ENCODE measurements at places on chromosomes 3 and 15.
A peak's percentile ranks its signal among the peaks of the same experiment; 100 is the strongest.

DNA sequence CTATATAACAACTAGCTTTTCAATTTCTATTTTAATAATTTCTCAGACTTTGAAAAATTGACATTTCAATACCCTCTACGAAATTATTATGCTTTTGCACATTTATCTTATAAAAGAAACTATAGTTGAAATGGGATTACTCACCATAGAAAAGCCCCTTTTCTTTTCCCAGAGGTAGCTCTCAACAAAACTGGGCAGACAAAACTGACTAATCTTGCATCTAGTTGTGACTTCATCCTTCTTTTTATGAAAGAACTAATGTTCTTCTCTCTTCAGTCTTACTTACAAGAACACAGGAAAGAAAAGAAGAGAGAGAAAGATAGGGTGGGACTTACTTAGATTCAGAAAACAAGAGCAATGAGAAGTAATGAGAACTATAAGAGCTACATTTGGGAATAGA lies 61.0 kb downstream of the GPR160 start:
- no peak for DNase-seq
- peaks cover 58% of the 10 kb centered on the region for H3K36me3 ChIP-seq
- no peak overlapping the region for H3K27ac ChIP-seq
- H3K4me1 ChIP-seq, result no peaks in the 10 kb centered on the region
- H3K4me3 ChIP-seq, result no peak overlapping the region

- H3K4me1 ChIP-seq, result no peaks in the 10 kb centered on the region
- H3K27me3 ChIP-seq, result no peaks in the 10 kb centered on the region
- no peak overlapping the region for H3K4me3 ChIP-seq
- H3K36me3 ChIP-seq, result no peaks in the 10 kb centered on the region
These were observed 117.9 kb downstream of the SYNPR start for GRCh38 chr3:63395960-63396359.

DNA sequence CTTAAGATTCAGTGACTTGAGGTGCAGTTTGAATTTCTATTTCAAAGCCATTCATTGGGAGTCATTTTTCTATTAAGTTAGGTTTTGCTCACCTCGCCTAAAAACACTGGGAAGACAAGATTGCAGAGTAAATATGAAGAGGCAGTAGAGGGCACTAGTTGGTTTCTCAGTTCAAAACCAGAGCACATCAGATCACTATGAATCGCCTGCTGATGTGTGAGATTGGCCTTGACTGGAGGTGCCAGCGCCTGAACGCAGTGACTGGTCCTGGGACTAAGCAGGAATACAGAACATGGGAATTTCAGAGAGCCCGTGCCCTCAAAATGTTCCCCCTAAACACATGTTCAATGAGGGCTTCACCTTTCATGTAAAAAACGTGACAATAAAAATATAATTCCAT lies 229.0 kb downstream of the ITPR1 start:
- H3K4me3 ChIP-seq, result no peak overlapping the region
- no peaks in the 10 kb centered on the region for H3K36me3 ChIP-seq
- no peaks in the 10 kb centered on the region for H3K4me1 ChIP-seq
- H3K27ac ChIP-seq, result no peak overlapping the region
- no peak for DNase-seq

GRCh38 chr3:172692751-172693338 lies 18.0 kb downstream of the NCEH1 start:
- H3K36me3 ChIP-seq, result no peaks in the 10 kb centered on the region
- no peak overlapping the region for H3K27ac ChIP-seq
- H3K4me3 ChIP-seq, result no peak overlapping the region

DNA sequence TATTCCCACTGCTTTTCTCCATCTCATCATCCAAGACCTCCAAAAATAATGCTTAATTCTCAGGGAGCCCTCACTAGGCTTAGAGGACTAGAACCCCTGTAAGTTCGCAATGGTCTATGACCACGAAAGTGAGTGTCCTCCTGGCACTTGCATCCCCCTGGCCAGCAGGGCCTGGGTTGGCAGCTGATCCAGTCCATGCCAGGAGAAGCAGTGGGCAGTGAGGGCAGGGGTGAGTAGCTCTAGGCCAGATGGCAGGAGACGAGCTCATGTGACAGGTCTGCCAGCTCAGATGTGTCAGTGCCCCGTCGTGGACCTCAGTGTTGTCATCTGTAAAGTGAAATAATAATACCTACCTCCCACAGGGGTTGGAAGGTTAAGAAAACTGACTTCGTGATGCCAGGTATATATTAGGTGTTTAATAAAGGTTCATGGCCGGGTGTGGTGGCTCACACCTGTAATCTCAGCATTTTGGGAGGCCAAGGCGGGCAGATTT lies 11.1 kb downstream of the GP5 start:
- no peak for DNase-seq
- peaks cover 12% of the 10 kb centered on the region for H3K4me1 ChIP-seq
- H3K27ac ChIP-seq, result no peak overlapping the region
- peaks cover 39% of the 10 kb centered on the region for H3K27me3 ChIP-seq
- H3K4me3 ChIP-seq, result no peak overlapping the region

DNA sequence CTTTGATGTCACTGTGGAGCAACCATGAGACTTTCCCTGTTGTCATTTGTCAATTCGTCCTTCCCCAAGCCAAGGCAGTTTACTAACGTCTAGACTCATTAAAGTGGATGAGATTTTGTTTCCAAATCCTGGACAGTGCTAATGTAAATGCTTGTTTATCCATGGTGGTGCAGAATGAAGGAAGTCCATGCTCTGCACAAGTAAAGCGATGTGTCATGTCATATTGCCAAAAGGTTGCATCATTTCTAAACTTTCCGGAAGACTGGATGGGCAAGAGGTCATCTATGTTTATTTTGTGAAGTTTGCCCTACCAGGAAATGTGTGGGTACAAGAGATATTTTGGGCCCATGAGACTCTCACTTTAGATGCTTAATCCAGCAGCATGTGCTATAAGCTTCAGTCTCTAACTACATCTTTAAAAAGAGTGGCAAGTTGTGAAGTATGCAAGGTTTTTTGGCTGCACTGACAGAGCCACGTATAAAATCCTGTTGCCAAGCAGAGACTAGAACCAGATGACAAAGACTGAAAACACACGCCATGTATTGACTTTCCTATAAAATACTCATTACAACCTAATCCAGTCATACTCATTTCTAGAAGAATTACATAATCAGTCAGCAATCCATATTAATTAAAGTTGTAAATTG lies 72.1 kb upstream of the FNDC3B start:
- DNase-seq, result no peak
- H3K27me3 ChIP-seq, result no peaks in the 10 kb centered on the region
- H3K36me3 ChIP-seq, result no peaks in the 10 kb centered on the region
- H3K4me3 ChIP-seq, result no peak overlapping the region
- peak overlapping the region; percentile 48 for H3K27ac ChIP-seq

DNA sequence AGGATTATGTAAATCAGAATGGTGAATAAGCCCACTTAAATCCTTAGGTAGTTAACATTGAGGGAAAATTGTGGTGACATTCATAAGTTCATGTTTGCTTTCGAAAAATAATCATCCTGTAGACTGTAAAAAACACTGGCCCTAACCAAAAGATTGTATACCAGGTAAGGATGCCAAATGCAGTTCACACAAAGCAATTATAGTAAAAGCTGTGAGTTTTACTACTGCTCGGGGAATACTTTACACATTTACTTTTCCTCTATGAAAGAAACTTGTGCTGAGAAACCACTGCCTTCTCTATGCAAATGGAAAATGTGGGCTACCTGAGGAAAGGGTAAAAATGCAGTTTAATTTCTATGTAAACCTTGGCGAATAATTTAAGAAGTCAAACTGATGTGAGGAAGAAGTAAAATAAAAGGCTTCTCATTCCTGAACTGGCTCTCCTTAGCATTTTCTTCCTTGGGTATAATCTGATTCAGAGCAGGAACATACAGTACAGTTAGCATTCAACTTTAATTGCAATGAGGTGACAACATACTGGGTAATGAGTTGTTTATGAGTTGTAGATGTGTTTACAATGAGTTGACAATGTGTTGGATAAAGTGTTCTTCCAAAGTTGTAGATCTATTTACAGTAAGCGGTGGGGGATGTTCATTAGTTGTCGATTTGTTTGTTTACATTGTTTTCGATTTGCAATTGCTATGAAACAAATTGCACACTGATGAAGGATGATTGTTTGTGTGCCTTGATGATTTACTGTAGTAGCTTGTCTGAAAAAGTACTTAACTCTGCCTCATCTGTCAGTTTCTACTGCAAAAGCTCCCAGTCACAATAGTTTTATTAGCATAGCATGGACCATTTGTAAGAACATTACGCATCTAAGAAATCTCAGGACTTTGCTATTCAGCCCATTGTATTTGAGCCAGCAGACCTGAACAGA lies 453.0 kb upstream of the DPH6 start:
- no peaks in the 10 kb centered on the region for H3K36me3 ChIP-seq
- H3K4me3 ChIP-seq, result no peak overlapping the region
- H3K27me3 ChIP-seq, result no peaks in the 10 kb centered on the region

DNA sequence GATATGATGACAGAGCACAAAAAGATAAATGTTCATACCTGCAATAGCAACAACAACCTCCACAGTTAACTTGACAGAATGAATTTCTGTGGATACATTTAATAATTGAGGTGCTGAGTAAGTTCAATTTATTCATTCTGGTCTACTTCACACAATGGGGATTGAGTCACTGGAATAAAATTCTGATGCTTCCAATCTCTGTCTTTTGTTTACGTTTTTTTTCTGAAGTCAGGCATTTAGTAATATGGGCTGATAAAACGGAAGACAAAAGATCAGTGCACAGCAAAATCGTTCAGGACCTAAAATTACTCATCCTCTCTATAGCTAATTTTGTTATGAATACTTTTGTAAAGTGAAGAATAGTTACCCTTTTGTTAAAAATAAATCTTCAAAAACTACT lies 565.9 kb upstream of the CCDC54 start:
- DNase-seq, result no peak
- H3K36me3 ChIP-seq, result no peaks in the 10 kb centered on the region

DNA sequence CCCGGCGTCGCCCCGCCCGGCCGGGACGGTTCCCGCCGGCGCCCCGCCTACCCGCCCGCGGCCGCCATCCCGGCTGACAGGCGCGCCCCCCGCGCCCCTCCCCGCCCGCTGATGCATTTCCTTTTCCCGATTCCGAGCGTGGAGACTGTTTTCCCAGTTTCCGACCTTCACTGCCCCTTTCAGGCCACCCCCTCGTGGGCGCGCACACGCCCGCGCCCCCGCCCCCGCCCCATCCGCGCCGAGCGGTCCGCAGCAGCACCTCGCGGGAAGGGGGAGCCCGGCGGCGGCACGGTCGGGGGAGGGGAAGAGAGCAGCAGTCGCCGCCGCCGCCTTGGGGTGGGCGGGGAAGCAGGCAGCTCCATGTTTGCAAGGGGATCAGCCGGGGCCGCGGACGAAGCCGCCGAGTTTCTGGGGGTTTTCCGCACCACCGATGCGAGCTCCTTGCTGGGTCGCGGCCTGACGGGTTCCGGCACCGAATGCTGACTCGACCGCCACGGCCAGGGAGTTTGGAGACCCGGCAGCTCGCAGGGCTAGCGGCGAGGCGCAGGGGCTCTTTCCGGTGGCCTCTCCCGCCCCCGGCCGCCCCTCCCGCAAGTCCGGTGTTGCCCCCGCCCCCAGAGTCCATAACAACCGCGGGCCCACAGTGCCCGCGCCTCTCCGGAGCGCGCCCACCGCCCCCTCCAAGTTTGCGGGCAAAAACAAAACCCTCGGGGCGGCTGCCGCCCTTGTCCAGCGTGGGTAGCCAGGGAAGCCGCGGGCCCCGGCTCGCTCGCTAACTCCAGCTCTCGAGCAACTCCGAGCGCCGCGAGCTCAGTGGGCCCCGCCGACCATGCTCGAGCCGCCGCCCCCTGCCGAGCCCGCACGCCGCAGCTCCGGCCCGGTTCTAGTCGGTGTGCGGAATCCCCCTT lies 3.2 kb upstream of the SIN3A start:
- H3K27me3 ChIP-seq, result no peaks in the 10 kb centered on the region
- peak overlapping the region; percentile 96 for H3K4me3 ChIP-seq
- H3K36me3 ChIP-seq, result no peaks in the 10 kb centered on the region
- DNase-seq, result peak; percentile 87

- no peak for DNase-seq
- H3K27ac ChIP-seq, result no peak overlapping the region
These were observed 113.8 kb downstream of the UBE2E2 start for GRCh38 chr3:23316924-23317323.

DNA sequence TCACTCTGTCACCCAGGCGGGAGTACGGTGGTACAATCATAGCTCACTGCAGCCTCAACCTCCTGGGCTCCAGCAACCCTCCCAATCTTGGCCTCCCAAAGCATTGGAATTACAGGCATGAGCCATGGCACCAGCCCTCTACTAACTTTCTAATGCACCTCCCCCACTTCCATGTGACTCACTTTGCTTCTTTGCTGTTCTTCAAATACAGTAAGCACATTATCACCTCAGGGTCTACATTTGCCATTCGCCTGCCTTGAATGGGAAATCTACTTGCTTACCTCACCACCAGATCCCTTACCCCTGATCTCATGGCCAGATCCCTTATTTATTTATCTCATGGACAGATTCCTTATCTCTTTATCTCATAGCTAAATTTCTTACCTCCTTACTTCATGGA lies 235.3 kb downstream of the KCNMB2 start:
- no peaks in the 10 kb centered on the region for H3K4me1 ChIP-seq
- no peaks in the 10 kb centered on the region for H3K27me3 ChIP-seq
- H3K36me3 ChIP-seq, result no peaks in the 10 kb centered on the region

DNA sequence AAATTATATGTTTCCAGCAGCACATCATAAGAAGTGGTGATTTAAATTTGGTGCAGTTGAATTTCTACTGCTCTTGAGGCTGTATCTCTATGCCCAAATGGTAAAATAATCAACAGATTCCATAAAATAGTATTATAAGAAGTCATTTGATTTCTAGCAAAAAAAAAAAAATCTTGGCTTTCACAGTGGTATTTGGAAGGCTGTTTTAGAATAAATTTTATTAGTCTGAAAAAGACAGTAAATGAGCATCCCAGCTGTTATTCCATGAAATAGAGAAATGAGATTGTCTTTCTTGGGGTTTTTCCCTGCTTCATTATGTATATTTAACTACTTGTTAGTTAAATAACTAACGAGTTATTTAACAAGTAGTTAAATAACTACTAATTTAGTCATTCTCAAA lies 156.0 kb upstream of the ABI3BP start:
- H3K4me1 ChIP-seq, result peaks cover 5% of the 10 kb centered on the region
- no peak overlapping the region for H3K4me3 ChIP-seq
- no peaks in the 10 kb centered on the region for H3K36me3 ChIP-seq
- no peak for DNase-seq

- no peak for DNase-seq
- H3K27ac ChIP-seq, result no peak overlapping the region
- H3K4me1 ChIP-seq, result peaks cover 3% of the 10 kb centered on the region
- H3K4me3 ChIP-seq, result no peak overlapping the region
These were observed 560.3 kb upstream of the NR2F2 start for GRCh38 chr15:95770196-95770595.

DNA sequence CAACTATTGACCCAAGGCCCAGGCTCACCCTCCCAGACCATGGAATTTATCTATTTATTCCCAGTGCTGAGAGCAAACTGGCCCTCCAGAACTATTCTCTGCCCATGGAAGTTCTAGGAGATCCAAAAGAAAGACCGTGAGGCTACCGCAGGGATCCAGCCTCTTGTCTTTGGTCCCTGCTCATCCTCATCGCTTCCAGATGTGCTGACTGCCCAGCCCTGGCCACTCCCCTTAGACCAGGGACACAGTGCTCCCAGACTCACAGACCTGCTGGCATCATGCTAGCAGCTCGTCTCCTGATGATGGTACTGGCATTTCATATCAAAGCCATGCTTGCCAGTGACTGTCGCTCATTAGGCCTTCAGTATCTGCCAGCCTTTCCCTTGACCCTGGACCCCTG lies 405.7 kb upstream of the PPP2R3A start:
- H3K4me1 ChIP-seq, result no peaks in the 10 kb centered on the region
- H3K27ac ChIP-seq, result no peak overlapping the region
- H3K36me3 ChIP-seq, result no peaks in the 10 kb centered on the region
- H3K27me3 ChIP-seq, result no peaks in the 10 kb centered on the region
- no peak for DNase-seq

- no peak overlapping the region for H3K27ac ChIP-seq
- DNase-seq, result no peak
- no peak overlapping the region for H3K4me3 ChIP-seq
- H3K36me3 ChIP-seq, result no peaks in the 10 kb centered on the region
These were observed 394.9 kb downstream of the PTPRG start for GRCh38 chr3:61956236-61956635.

Measured in endodermal cell (in vitro differentiated cells).